ENCODE measurements at places on chromosomes 6 and 20.
A peak's percentile ranks its signal among the peaks of the same experiment; 100 is the strongest.

DNA sequence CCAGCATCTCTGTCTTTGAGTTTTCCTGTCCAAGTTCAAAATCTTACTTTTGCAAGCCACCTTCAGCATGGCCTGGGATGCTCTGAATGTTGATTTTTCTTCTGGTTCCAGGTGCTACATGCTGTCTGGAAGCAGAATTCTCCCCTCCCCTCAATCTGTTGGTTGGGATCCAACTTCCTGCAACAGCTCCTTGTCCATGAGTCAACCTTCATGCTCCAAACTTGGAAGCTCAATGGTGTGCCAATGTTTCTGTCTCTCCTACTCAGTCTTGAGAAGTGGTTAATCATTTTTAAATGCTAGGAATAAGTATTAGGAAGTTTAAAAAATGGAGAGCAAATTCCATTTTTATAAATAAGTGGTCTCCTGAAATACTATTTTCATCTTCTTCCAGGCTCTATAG, 33.2 kb upstream of the PLEKHG1 start:
- no peak for DNase-seq

DNA sequence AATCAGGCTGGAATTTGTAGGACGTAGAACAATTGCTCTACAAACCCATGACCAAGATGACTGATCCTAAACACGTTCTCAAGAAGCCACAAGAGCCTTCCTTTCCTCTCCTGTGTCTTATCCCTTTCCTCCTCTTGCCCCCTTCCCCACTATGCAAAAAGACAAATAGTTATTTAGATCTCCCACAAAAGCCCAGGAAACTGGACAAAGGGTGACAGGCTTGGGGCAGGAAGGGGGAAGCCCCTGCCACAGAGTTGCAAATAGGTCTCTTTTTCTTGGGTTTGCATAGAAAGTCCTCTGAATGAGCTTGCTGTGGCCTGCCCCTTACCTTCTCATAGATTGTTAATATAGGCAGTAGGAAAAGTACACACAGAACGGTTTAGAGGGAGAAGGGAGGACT, 377.1 kb upstream of the BTBD3 start:
- no peak for DNase-seq

DNA sequence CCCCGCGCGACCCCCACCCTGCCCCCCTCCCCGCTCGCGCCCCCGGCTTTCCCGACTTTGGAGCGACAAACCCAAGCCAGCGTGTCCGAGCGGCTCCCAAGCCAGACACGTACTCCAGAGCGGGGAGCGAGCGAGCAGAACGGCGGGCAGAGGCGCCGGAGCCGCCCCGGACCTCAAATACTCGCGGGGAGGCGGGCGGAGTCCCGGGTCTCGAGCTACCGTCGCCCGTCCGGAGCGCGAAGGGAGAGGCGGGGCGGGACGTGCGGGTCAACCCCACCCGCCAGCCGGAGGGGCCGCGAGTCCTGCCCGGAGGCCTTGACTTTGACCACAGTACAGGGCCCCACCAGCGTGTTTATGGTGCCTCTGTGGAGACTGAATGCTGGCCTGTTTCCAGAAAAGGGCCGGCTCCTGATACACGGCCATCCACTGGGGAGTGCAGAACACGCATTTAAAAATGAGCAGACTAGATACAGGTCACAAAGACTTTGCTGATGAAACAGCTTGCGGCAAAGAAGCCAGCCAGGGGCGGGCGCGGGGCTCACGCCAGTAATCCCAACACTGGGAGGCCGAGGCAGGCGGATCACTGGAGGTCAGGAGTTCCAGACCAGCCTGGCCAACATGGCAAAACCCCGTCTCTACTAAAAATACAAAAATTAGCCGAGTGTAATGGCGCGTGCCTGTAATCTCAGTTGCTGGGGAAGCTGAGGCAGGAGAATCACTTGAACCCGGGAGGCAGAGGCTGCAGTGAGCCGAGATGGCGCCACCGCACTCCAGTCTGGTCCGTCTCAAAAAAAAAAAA, at the start of gene SERPINB6:
Gene SERPINB6, minus strand, starts transcription at position 148 of the 799 bp plus-strand sequence. CDS start 12,235 bp downstream, outside the sequence.
- DNase-seq: peak; percentile 77

DNA sequence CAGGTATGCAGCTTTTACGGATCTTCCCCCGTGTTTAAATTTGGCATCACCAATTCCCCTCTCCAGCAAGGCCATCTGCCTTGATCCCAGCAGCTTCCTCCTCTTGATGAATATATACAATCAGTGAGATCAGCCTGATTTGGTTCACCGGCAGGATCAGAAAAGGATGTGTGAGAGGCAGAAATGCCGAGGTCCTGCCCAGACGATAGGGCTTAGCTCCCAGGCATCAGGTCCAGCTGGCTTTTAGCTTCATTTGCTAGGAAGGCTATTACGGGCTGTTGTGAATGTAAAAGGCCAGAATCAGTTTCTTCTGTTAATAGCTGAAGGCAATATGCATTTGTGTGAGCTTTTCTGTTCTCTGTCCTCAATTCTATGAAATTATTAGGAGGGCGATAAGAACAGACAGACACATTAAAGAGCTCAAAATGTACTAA, 372.8 kb downstream of the BTBD9 start:
- DNase-seq: no peak

GRCh38 chr6:155084431-155085123, 89.5 kb downstream of the TIAM2 start:
- DNase-seq: no peak

DNA sequence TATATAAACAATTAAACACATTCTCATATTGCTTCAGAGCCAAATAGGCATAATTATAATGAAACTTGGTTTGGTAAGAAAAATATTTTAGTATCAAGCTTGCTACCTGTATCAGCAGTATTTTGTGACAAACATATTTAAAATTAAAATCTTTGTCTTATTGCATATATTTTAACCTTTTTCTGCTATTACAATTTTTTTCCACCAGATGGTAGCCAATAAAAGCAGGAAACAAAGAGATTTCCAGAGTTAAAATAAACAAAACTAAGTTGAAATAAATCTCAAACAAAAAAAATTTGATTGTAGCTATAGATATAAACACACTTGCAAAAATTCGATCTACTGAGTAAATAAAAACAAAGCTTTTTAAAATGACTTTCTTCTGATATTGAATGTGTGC, 491.3 kb upstream of the GJE1 start:
- DNase-seq: no peak

DNA sequence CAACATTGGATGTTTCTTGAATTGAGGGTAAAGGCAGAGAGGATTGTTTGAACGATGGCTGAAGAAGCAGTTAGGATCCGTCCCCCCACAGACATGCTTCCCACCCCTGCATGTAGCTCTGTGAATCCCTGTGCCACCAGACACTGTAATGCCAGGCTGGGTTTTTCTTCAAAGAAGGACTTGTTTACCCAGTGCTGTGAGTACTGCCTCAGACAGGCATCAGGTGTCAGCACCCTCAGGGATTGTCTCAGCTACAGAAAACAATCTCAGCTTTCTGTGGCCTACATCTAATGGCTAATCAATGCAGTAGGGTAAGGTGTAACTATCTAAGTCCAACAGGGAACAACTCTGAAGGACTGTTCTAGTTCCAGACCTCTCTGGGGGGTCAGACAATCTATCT, 853.0 kb upstream of the EPHA7 start:
- no peak for DNase-seq

DNA sequence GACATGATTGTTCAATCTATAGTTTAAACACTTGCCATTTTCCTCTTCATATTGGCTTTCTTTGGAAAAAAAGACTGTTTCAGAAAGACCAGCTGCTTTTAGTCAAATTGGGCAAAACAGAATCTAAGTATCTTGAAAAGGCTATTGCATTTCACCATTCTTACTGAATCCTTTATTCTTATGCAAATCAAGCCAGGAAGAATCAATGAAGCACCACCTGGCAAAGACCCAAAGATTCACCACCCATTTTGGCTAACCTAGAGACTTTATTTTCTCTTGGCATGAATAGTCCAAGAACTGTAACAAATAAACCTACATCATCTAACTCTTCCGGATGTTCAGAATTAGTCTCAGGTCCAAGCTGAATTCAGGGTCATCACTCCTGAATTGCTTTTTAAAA, 71.3 kb upstream of the EYA4 start:
- DNase-seq: no peak

DNA sequence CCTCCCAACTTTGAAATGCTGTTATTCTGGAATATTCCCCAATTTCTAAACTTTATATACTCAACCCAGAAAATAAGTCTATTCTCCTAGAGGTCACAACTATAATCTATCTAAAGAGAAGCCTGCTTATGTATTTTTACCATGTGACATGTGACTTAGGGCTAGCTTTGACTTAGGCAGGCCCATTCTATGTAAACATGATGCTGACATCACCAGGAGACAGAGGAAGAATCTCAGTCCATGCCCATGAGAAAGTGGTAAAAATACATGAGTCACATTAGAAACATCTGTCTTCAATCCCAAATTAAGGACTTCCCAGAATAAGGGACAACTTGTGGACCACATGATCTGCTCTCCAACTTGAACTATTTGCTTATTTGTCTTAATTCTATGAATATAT, 113.6 kb upstream of the ID4 start:
- no peak for DNase-seq

DNA sequence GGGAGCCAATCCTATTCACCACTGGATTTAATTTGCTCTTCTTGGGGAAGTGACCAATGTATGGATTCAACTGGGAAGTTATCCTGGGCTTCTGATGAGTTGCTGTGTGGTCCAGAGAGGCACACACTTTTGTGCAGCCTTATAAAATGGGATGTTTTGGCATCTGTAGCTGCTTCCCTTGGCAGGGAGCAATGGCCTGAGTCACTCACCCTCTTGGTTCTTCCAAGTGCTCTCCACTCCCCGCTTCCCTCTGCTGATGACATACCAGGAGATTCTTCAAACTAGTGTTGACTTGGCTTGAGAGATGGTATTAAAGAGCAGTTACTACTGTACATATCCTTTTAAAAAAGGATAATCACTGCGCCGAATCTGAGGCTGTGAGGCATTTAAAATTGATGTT, 105.8 kb downstream of the JARID2 start:
- no peak for DNase-seq

- no peak for DNase-seq
Measured at GRCh38 chr6:152391179-152391880, 245.8 kb downstream of the SYNE1 start.

GRCh38 chr6:25481267-25481666, 170.7 kb upstream of the SCGN start:
- DNase-seq: no peak

DNA sequence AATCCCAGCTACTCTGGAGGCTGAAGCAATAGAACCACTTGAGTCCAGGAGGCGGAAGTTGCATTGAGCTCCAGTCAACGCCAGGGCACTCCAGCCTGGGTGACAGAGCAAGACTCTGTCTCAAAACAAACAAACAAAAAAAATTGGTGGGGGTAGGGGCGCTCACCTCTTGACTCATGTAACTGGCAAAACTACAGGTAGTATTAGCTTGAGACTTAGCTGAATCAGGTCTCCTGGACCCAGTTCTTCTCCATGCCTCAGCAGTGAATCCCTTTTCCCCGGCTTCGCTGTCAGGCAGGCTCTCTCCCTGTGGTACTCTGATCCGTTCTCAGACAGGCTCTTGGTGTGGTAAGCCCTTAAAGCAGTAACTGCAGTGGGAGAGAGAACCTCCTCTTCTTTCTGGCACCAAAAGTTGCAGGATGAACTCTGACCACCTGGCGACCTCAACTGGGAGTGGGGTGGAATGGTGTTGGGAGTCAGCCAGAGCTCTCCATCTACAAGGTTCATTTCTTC, 12.9 kb downstream of the SLC9A8 start:
- no peak for DNase-seq

- DNase-seq: no peak
Measured at GRCh38 chr6:31130751-31131150, 8.1 kb downstream of the PSORS1C2 start.

DNA sequence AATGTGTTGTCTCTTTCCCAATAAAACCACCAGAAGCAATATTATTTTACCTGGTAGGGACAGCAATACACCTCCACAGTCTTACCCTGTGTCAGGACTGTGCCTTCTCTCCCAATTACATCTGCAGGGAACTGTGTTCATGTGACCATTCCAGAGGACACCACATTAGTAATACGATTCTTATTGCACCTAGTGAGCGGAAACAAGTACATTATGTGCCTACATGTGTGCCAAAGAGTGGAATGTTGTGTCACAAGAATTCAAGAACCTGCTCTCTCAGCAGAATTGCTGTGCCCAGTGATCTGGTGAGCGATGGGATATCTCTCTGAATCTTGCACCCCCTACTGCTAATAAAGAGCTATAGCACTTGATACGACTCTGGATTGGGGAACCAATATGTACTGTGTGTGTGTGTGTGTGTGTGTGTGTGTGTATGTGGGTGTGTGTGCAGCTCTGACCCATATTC, 57.4 kb upstream of the FOXC1 start:
- no peak for DNase-seq

Data from breast epithelium (tissue), 4 donors.